ENCODE measurements at places on chromosomes 13 and 19.
A peak's percentile ranks its signal among the peaks of the same experiment; 100 is the strongest.

- no peak for DNase-seq
Measured at GRCh38 chr19:6325614-6326013, 7.8 kb downstream of the ACER1 start.

GRCh38 chr13:89660752-89661151 lies 1686.7 kb upstream of the MIR17HG start:
- DNase-seq = no peak

DNA sequence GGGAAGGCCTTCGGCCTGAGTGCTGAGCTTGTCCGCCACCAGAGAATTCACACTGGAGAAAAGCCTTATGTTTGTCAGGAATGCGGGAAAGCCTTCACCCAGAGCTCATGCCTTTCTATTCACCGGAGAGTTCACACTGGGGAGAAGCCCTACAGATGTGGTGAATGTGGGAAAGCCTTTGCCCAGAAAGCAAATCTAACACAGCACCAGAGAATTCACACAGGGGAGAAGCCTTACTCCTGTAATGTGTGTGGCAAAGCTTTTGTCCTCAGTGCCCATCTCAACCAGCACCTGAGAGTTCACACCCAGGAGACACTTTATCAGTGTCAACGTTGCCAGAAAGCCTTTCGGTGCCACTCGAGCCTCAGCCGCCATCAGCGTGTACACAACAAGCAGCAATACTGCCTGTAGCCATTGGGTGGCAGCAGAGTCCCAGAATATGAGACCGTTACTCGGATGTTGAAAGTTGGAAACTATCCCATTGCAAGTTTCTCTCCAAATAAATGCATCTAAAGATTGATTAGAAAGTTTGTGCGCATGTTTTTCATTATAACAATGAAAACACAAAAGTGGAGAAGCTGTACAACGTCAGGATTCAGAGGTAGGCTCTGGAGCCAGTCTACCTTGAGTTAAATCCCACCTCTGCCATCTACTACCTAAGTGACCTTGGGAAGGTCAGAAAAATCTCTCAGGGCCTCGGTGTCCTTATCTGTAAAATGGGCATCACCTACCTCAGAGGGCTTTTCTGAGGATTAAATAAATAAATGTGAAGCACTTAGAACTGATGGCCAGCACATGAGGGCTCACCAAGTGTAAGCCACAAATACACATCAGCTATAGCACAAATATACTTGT lies 21.1 kb downstream of the ZNF473 start:
- DNase-seq = peak; percentile 57

DNA sequence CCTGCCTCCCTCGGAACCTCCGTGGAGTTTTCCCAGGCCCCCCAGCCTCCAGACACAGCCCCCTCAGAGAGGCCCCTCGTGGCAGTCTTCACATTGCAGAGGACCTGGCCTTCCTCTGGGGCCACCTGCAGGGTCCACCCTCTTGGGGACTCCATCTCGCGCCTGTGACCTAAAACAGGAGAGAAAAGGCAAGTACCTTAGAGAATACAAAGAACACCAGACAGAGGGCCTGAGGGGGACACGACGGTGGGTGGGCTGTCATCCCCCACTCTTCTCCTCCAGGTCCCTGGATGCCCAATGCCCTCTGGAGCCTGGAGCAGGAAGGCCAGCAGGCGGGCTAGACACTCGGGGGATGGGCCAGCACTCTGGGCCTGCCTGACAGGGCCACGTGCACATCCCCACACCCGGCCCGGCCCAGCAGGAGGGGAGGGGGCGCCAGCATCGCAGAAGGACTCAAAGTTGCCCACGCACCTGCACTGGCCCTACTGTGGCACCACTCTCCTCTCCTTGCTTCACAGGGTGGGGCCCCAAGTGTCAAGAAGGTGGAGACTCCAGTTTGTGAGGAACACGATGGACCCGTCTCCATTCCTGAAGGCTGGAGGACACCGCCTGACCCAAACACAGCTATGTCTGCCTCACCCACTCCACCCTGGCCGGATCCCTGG lies 4.3 kb upstream of the A1BG start:
- no peak for DNase-seq

DNA sequence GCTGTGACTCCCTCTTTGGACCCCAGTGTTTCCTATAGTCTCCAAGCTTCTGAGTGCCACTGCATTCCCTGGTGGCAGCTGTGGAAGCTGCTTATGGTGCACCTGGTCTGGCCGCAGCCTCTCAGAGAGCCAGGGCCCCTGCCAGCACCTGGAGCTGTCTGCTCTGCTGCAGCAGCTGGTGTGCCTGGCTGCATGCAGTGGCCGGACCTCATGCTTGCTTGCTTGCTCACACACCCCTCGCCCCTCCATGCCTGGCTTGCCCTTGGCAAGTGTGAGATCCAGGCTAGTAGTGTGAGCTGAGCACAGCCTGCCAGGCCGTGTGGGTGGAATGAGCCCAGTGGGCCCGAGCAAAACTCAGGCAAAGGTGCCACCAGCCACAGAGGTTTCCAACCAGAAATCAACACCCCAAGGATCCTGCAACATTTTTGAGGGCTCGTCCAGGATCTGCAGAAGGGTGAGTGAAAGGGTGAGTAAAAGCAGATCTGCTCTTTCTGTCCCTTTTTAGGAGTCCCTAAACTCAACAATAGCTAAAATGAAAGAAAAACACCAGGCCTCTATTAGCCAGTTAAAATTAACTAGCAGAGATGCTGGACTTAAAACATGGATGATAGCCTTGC lies 7.6 kb upstream of the MLLT1 start:
- DNase-seq = no peak

- no peak for DNase-seq
Measured at GRCh38 chr19:36409841-36410240, 8.6 kb downstream of the ZFP82 start.

DNA sequence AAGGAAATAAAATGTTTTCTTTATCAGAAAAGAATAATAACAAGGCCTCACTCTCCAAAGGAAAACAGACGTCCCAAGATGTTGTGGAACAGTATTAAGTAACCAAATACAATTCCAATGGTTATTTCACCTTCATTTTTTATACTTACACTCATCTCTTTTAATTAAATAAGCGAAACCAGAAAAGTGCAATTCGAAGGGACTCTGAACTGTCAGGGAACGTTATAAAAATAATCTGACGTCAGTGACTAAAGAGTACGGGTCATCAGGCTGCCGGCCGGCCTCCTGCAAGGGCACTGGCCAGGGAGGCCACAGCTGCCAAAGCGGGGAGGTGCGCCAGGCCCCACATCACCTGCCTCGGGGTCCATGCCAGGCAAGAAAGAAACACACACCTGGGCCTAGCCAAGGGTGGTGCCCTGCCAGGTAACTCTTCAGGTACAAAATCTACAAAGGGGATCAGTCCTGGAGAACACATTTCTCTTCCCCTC lies 61.2 kb downstream of the CDADC1 start:
- peak; percentile 71 for DNase-seq

DNA sequence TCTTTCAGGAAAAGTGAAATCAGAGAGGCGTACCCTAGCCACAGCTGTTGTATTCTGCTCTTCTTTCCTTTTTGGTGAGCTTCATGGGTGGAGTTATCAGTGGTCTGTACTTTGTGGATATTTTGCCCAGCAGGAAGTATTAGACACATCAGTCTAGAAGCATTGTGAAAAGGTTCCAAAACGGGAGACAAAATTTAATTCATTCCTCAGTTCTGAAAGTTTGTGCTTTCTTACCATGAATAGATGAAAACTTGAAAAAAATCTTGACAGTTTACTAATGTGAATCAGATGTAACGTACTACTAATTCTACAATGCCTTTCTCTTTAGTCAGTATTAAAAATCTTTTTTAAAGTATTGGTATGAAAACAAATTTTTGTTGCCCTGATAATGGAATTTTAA lies 116.8 kb downstream of the DNAJC3 start:
- DNase-seq = no peak

GRCh38 chr13:50248516-50249143 lies 233.4 kb downstream of the KCNRG start:
- no peak for DNase-seq

DNA sequence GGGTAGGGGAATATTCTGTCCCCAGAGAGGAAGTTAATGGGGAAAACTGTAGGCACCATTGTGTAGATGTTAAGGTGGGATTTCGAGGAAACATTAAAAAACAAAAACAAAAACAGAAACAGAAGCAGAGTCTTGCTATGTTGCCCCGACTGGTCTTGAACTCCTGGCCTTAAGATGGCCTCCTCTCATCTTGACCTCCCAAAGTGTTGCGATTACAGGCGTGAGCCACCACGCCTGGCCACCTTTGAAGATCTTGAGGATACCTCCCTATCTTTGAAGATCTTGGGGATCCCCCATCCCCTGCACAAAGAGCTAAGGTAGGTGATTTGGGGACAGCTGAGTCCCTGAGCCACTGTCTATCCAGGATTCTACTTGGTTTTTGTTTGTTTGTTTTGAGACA lies 553 bp upstream of the ICAM3 start:
- DNase-seq = no peak

DNA sequence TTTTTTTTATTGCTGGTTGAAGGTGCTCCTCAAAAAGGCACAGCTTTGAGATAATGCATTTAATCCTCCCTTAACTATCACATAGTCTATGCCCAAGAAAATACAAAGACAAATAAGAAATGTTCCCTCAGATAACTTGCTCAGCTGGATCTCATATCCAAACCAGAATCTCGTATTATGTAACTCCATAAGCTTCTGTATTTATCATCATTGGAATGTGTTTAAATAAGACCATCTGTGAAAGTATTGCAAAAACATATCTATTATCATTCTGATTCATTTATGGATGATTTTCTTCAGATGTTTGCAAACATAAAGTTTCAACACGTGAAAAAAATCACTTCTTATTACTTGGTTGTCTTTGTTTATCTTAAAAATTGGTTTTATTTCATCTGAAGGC lies 190.9 kb downstream of the IRS2 start:
- DNase-seq = no peak

GRCh38 chr13:36329361-36329760 lies 16.8 kb downstream of the SPART start:
- no peak for DNase-seq

All from hippocampal formation (tissue), 2 donors.